Left hindlimb (tissue), 1 donor: ENCODE measurements at places on chromosomes 4 and X.

DNA sequence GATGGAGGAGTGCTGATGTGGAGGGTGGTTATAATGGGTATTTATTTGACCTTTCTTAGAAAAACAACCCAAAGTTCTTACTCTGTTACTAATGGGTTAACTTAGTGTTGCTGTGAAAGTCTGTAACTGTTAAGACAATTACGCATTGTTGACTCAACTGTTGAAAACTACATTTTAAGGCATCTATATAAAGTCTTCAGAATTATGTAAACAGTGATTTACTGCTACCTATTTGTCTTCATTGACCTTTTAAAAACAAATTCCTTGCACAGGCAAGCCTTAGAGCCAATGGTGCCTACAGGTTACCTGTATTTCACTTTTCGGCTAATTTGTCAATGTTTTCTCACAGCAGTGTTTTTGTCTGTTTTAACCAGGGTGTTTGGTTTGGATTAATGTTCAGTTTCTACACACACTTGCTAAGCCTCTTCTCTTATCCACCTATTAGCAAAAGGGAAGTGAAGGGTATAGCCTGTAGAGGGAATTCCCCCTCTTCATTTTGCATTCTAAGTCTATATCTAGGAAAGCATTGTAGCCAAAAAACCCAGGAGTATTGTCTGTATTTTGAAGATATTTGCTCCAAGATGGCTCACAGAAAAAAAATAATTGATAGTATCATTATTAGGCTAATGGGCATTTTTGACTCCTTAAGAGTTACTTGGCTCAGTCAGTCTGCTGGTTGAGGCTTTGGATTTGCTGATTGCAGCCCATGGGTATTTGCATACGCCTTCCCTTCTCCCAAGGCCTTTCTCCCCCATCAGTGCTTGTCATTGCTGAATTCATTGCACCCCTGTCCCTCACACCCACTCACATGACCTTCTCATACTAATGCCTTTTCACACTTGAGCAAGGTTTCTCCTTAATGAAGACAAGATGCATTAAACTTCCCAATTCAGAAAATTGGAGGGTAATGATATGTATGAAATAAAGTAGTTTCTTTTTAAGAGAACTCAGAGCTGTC, 30.5 kb downstream of the AFF1 start:
- no peak for DNase-seq

- DNase-seq: no peak
These were observed 78.9 kb upstream of the BMPR1B start for GRCh38 chr4:94678896-94679295.

- DNase-seq: peak; percentile 91
These were observed at the start of gene PKD2 for GRCh38 chr4:88007304-88008121. Gene PKD2 (plus strand): TSS chr4:88007635. CDS start chr4:88007734, 99 bp downstream.

- DNase-seq: peak; percentile 79
These were observed 50.8 kb upstream of the TRIM2 start for GRCh38 chr4:153153339-153153871.

- DNase-seq: no peak
These were observed 225.4 kb upstream of the AGA start for GRCh38 chr4:177667687-177668086.

DNA sequence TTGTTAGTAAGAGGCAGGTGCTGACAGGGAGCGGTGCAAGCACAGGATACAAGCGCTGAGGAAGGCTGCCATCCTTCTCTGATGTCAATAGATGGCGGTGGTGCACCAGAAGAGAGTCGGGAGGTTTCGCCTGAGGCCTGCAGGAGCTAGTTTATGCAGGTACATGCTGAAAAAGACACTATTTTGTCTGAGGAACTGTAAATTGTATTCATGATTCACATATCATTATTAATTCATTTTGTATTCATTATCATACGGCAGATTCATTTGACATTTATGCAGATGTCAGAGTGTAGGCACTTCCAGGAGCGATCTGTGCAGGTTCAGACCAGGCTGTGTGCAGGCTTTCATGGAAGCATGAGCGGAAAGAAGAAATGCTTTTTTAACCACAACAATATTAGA, 824.0 kb downstream of the STIM2 start:
- DNase-seq: peak; percentile 65
